ENCODE measurements at places on chromosomes 3 and 15.

DNA sequence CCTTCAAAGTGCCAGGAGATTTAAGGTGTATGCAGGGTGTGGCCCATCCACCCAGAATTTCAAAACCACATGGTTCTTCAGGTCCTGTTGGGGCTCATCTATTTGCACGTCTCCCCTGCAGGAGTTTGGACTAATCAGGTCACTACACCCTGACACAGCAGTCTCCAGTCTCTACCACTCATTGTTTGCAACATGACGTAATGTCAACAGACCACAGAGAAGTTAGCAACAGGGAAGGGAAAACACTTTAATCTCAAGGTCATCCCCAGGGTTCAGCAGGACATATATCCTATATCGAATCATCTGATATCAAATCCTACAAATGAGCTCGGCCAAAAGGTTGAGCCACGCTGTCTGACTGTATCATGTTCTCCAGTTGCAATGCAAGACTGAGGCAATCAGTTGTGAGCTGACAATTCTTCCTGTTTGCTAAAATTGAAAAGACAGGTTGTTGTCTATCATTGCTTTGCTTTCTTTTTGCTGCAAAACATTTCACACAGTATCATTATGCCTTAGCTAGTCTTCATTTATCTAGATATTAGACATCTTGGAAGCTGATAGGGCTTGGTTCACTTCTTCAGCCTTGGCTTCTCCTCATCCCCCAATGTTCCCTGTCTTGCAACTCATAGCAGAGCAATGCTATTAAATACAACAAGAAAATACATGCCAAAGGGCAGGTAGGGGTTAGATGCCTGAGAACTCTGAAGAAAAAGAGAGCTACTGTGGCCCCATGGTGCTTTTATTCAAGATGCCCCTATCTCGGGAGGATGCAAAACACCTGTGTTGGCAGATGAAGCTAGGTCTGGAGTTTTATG, 13.4 kb upstream of the LEKR1 start:
- no peak for DNase-seq

DNA sequence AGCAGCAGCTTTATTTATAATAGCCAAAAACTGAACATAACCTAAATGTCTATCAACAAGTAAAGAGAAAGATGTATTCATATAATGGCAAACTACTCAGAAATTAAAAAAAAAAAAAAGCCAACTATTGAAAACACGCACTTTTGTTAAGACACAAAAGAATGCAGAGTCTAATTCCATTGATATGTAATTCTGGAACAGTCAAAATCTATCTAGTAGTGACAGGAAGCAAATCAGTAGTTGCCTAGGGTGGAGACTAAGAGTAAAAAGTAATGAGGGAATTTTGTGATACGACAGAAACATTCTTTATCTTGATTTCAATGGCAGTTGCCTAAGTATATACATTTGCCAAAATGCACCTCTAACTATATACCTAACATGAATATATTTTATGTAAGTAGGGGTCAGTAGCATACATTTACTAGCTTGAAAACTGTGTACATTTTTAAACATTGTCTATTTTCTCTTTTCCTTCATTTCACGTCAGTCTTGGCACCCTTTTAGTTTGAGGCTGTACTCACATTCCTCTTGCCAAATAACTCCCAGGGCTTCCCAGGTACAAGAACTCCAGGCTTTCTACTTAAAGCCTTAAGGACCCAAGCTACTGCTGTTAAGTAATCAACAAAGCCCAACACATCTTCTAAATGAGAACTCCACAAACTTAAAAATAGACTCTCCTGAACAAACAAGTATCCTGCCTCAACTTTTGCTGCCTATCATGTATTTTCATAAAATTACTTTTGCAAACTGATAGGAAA, 54.7 kb downstream of the ADAM10 start:
- no peak for DNase-seq

DNA sequence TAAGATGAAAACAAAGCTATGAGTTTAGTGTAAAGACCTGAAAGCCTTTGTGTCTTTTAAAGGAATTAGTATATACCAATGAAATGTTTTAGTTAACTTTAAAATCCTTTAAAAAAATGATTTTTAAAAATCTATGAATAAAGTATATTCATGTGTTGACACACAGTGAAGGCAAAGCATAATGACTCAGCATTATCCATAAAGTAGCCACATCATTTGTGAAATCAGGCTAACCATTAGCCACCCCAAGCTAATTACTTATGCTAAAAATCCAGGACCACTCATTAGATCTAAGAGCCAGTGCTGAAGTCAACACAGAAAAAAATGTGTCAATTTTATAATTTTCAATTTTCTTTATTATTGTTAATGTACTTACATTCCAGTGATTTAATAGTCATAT, 310.2 kb downstream of the TBC1D5 start:
- DNase-seq: no peak

GRCh38 chr15:83449937-83450506, 2.9 kb downstream of the SH3GL3 start:
- DNase-seq: no peak

DNA sequence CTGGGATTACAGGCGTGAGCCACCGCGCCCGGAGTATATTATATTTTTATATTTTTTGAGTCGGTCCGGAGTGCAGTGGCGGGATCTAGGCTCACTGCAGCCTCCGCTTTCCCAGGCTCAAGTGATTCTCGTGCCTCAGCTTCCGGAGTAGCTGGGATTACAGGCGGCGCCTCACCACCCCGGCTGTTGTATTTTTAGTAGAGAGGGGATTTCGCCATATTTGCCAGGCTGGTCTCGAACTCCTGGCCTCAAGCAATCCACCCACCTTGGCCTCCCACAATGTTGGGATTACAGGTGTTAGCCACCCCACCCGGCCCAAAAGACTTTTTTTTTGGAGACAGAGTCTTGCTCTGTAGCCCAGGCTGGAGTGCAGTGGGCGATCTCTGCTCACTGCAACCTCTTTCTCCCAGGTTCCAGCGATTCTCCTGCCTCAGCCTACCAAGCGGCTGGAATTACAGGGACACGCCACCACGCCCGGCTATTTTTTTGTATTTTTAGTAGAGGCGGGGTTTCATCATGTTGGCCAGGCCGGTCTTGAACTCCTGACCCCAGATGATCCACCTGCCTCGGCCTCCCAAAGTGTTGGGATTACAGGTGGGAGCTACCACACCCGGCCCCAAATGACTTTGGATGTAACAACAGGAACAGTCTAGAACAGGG, 1.0 kb downstream of the ZNF589 start:
- DNase-seq: no peak

DNA sequence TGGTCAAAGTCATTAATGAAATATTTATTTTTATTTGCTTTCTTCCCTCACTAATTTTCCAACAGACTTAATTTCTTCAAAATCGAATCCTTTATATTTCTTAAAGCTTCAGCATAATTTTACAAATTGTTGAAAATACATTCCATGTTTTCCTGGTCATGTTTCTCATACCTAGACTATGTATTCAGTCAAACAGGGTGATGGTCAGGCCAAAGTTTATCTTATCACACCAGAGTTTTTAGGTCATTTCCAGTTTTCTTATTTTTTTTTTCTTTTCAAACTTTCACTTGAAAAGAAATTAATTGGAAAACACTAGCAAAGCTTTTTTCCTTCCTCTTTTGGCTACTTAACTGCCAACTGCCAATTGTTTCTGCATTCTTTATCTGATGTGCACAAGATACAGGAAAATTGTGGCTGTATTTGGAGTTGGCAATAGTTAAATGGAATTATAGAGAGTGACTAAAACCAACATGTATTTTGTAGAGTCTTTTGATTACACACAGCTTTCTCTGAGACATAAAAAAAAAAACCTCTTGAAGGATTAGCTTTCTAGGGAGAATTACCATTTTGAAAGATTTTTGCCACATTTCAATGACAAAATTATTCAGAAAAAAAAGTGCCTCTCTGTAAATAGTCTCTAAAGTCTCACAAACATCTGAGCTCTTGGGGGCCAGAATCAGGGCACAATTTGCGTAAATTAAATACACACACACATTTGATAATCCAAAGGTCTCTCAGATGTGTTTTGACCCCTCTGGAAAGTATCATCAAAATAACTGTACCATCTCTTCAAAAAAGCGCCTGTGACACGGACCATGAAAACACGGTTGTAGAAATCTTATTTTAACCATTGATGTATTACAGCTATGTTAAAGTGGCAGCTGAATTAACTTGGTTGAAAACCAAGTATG, 603.2 kb upstream of the KCNMB2 start:
- no peak for DNase-seq

DNA sequence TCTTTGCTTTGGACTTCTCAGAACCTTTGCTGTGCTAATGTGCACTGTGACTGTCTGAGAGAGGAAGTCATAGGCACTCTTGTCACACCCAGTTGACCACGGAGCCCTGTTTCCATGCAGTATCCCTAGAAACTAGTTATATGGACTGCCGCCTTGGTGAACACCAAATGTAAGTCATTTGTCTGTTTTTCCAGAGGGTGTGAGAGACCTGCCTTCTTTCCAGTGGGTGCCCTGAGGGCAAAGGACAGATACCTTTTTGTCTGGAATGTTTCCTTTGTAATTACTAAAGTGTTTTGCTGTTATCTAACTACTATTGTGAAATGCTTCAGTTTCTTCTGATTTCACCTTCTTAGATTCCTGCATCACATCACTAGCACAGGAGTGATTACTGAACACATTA, 91.8 kb downstream of the LARS2 start:
- DNase-seq: no peak

- no peak for DNase-seq
These were observed 66.7 kb upstream of the PRICKLE2 start for GRCh38 chr3:64291956-64292355.

GRCh38 chr3:89198591-89198990, 91.2 kb downstream of the EPHA3 start:
- no peak for DNase-seq

DNA sequence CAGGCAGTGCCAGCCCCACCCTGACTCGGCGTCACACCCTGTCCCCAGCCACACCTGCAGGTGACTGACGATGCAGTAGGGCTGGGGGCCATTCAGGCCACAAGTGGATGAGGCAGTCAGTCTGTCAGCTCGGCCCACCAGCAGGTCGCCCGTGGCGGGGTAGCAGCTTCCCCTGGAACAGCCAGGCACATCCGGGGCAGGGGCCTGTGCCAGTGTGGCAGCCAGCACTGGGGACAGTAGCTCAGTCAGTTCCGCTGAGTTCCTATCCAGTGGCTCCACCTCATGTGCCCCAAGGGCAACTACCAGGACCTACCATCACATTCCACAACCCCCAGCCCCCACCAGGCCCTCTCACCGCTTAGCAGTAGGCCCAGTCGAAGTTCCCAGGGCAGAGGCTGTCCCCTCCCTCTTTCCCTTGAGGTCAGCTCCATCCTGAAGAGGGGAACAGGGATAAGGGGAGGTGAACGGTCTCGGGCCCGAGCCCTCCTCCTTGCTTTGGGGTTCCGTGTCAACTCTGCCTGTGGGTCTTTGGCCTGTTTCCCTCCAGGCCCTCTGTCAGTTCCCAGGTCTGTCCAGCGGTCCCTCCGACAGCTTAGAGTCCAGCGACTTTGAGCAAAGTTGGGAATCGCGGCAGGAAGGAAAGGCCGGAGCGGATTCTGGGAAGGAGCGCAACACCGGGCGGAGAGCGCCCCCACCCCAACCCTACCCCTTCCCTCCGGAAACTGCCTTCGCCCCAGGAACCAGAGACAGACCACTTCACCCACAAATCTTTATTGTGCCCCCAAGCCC, at the start of gene LAMB2:
LAMB2 (minus strand) TSS at position 614 of the 789 bp plus-strand sequence; CDS start at position 431, 183 bp downstream.
- DNase-seq: no peak

GRCh38 chr15:35723120-35723847, 177.3 kb upstream of the DPH6 start:
- DNase-seq: no peak

- no peak for DNase-seq
These were observed 104.8 kb downstream of the ETFA start for GRCh38 chr15:76206325-76206976.
